ENCODE measurements at places on chromosomes 7 and 10.

DNA sequence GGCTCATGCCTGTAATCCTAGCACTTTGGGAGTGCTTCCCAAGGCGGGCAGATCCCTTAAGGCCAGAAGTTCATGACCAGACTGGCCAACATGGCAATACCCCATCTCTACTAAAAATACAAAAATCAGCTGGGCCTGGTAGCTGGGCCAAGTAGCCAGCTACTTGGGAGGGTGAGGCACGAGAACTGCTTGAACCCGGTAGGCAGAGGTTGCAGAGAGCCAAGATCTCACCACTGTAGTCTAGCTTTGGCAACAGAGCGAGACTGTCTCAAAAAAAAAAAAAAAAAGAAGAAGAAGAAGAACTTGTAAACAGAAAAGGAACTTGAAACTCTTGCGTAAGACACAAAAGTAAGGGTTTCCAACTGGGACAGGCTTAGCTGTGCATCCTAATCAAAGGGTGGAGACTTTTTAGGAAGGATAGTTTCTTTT, 5.6 kb upstream of the IFIT2 start:
- no peaks in the 10 kb centered on the region for H3K4me1 ChIP-seq
- no peaks in the 10 kb centered on the region for H3K27me3 ChIP-seq
- H3K4me3 ChIP-seq = no peak overlapping the region
- H3K36me3 ChIP-seq = no peaks in the 10 kb centered on the region
- DNase-seq = no peak

DNA sequence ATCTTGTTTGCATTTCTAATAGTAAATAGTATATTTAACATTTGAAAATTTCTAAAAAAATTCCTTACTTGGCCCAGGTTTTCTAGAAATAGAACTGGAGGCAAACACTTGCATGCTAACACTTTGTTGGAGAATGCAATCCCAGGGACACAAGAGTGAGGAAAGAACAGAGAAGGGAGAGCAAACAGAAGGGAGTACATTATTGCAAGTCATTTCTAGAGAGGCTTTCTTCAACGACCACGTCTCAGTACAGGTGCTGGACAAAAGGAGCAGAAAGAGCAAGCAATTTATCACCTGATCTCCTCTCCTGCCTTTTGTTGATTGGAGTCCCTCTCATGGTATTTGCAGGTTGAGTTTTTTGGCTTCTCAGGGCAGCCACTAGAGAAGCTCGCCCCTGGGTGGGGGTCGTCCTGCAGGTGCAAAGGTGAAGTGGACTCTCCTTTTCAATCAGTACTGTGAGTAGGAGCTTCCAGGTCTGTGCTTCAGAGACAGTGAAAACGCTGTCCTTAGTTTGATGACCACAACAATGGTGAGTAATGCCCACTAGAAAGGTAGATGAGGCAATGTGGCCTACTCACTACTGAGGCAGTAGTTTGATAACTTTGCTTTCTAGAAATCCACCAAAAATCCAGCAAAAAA, 5.2 kb downstream of the CPED1 start:
- no peaks in the 10 kb centered on the region for H3K36me3 ChIP-seq
- peaks cover 7% of the 10 kb centered on the region for H3K27me3 ChIP-seq
- H3K27ac ChIP-seq = no peak overlapping the region
- H3K4me3 ChIP-seq = no peak overlapping the region

GRCh38 chr7:106779877-106780276, 85.2 kb upstream of the PIK3CG start:
- H3K4me3 ChIP-seq = no peak overlapping the region
- H3K27me3 ChIP-seq = no peaks in the 10 kb centered on the region
- H3K4me1 ChIP-seq = no peaks in the 10 kb centered on the region
- no peak for DNase-seq
- no peak overlapping the region for H3K27ac ChIP-seq
- H3K36me3 ChIP-seq = no peaks in the 10 kb centered on the region

DNA sequence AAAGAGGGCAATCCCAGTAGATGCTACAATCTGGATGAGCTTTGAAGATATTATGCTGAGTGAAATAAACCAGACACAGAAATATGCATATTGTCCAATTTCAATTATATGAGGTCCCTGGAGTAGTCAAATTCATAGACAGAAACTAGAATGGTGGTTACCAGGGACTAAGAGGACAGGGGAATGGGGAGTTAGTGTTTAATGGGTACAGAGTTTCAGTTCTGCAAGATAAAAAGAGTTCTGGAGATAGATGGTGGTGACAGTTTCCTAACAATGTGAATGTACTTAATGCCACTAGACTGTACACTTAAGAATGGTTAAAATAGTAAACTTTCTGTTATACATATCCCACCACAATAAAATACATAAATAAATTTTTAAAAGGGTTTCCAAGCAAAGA, 236.6 kb downstream of the ELMO1 start:
- no peak for DNase-seq
- no peaks in the 10 kb centered on the region for H3K36me3 ChIP-seq
- H3K4me3 ChIP-seq = no peak overlapping the region
- no peaks in the 10 kb centered on the region for H3K27me3 ChIP-seq
- no peaks in the 10 kb centered on the region for H3K4me1 ChIP-seq
- H3K27ac ChIP-seq = peak overlapping the region; percentile 51

DNA sequence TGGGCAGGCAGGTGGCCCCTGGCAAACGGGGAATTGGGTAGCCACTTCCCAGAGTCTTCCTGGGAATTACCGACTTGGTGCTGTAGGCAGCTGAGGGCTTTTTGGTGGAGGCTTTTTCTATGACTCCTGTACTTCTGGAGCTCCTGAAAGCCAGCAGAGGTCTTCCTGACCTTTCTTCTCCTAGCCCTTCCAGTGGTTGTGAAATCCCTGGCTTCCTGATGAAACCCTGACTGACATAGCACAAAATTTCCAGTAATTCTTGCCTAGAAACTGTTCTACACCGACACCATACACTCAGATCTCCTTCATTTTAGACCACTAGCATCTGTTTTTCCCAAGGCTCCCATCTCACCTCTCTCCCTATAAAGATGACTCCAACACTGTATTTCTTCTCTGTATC, 120.2 kb downstream of the STRA8 start:
- H3K36me3 ChIP-seq = no peaks in the 10 kb centered on the region
- no peak overlapping the region for H3K27ac ChIP-seq
- no peaks in the 10 kb centered on the region for H3K27me3 ChIP-seq
- no peaks in the 10 kb centered on the region for H3K4me1 ChIP-seq
- no peak for DNase-seq
- no peak overlapping the region for H3K4me3 ChIP-seq

GRCh38 chr10:7133278-7133677, 277.6 kb downstream of the SFMBT2 start:
- no peaks in the 10 kb centered on the region for H3K4me1 ChIP-seq
- DNase-seq = no peak
- H3K27ac ChIP-seq = no peak overlapping the region
- H3K4me3 ChIP-seq = no peak overlapping the region
- no peaks in the 10 kb centered on the region for H3K36me3 ChIP-seq
- no peaks in the 10 kb centered on the region for H3K27me3 ChIP-seq

GRCh38 chr10:52239771-52240170, 74.3 kb upstream of the DKK1 start:
- DNase-seq = no peak
- no peak overlapping the region for H3K4me3 ChIP-seq
- no peaks in the 10 kb centered on the region for H3K4me1 ChIP-seq

GRCh38 chr10:111323389-111323966, 246.6 kb downstream of the ADRA2A start:
- H3K27me3 ChIP-seq = no peaks in the 10 kb centered on the region
- DNase-seq = no peak
- H3K4me1 ChIP-seq = no peaks in the 10 kb centered on the region
- H3K36me3 ChIP-seq = no peaks in the 10 kb centered on the region

DNA sequence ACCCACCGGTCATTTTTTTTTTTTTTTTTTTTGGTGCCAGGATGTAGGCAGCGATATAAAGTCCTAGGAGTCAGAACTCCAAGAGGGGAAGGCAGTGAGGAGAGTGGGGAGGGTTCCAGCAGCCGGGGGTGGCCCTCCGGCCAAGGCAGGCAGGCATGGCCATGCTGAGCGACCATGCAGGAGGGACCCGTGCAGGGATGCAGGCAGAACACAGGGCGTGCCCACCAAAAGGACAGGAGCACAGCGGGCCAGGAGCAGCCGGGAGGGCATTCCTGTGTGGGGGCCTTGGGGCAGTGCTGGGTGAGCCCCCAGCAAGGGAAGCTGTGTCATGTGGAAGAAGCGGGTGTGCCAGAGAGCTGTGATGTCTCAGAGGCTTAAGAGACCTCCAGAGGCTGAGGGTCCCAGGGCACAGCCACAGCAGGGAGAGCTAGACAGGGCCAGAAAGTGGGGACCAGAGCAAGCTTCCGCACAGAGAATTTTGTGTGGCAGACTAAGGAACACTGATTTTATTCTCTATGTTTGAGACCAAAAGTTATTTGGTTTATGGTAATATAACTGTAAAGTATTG, 5.7 kb downstream of the ZFAND2A start:
- DNase-seq = no peak
- no peaks in the 10 kb centered on the region for H3K27me3 ChIP-seq
- H3K27ac ChIP-seq = no peak overlapping the region

DNA sequence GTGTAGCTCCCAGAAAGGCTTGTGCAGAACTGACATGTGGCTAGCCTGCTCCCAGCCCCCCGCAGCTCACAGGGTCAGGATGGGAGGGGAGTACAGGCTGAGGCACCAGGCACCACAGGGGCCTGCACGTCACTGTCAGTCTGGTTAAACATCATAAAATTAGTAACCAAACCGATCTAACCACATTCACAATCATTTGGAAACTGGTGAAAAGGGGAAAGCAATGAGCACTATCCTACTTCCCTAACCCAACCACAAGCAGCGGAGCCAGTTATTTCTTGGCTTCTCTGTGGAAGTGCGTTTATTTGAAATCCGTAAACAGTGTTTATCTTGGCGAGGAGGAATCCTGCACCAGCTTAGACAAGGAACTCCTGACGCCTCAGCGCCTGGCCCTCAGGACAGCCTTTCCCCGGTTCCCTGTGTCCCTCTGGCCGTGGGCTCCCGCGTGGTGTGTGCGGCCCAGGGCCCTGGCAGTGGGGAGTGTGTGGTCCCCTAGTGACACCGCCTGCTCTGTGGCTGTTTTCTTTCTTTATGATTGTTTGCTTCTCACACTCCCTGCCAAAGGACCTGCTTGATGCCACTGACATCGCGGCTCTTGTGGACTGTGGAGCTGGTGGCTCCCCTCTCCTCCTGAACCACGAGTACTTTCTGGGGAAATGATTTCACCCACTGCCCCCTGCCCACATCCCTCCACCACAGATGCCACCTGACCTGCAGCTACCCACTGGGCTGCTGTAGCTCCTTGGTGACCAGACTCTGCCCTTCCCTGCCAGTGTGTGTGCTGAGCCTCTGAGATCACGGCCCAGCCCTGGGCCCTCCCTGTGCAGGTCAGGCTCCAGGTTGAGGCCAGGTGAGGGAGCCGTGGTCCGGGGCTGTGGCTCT, 38.0 kb downstream of the INPP5A start:
- H3K4me1 ChIP-seq = peaks cover 14% of the 10 kb centered on the region
- no peaks in the 10 kb centered on the region for H3K27me3 ChIP-seq
- no peaks in the 10 kb centered on the region for H3K36me3 ChIP-seq
- H3K27ac ChIP-seq = peak overlapping the region; percentile 59
- DNase-seq = peak; percentile 46

GRCh38 chr10:11161096-11161495, 143.4 kb downstream of the CELF2 start:
- H3K4me1 ChIP-seq = no peaks in the 10 kb centered on the region
- H3K36me3 ChIP-seq = no peaks in the 10 kb centered on the region
- no peak for DNase-seq
- H3K27ac ChIP-seq = peak overlapping the region; percentile 12
- peaks cover 8% of the 10 kb centered on the region for H3K27me3 ChIP-seq
- no peak overlapping the region for H3K4me3 ChIP-seq

- H3K27ac ChIP-seq = peak overlapping the region; percentile 88
- H3K4me1 ChIP-seq = no peaks in the 10 kb centered on the region
- no peaks in the 10 kb centered on the region for H3K36me3 ChIP-seq
- no peaks in the 10 kb centered on the region for H3K27me3 ChIP-seq
Observed at GRCh38 chr10:35336921-35337823, 863 bp downstream of the CCNY start.

All from breast epithelium (tissue), 4 donors.